Stimulated activated CD4-positive, alpha-beta T cell treated with anti-CD3 and anti-CD28 coated beads, Interleukin-15, amount 100 ng/mL, for 1 hour (primary cell): ENCODE measurements at places on chromosomes 3 and 15.
A peak's percentile ranks its signal among the peaks of the same experiment; 100 is the strongest.

GRCh38 chr3:3666664-3667063 lies 132.6 kb upstream of the LRRN1 start:
- no peak for DNase-seq

- no peak for DNase-seq
These were observed 50.5 kb upstream of the LRRFIP2 start for GRCh38 chr3:37224879-37225278.

- DNase-seq, result no peak
These were observed 85.3 kb upstream of the TNFAIP8L3 start for GRCh38 chr15:51180011-51180410.

- DNase-seq, result no peak
These were observed 592.4 kb downstream of the EPHA3 start for GRCh38 chr3:89699771-89700170.

DNA sequence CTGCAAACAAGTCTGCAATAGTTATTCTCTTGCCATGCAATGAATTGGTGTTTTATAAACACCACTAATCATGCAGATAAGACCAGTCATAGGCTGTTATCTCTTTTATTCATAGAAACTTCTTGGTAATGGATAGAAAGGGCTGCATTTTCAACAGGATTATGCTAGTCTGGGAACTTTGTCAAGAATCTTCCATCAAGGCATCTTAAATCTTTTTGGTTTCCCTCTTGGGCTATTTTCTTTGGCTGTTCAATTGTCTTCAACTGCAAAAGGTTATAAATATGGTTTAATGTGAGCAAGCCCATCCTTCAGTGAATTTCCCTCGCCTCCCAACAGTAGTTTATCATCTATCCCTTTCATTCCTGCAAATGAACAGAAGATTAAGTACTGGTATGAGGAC lies 59.0 kb upstream of the MINAR1 start:
- DNase-seq, result no peak

GRCh38 chr3:13595485-13595884 lies 46.6 kb downstream of the FBLN2 start:
- no peak for DNase-seq

DNA sequence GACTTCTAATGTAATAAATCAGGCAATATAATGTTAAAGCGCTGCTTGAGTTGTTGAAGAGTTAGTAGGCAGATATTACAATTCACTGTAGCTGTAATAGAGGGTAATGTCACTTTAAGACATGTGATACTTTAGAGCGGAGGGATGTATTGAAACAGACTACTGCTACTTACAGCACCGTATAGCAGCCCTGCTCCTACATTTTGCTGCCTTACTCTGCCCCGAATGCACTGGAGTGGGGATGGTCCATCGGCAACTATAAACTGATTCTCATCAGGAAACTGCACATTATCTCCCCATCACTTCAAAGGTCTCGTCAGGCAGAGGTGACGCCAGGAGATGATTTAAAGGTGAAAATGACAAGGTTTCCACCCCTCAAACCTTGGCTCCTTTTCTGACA lies 349.7 kb upstream of the SUCLG2 start:
- DNase-seq, result no peak

- DNase-seq, result no peak
These were observed 229.1 kb downstream of the CHST2 start for GRCh38 chr3:143348486-143349327.

DNA sequence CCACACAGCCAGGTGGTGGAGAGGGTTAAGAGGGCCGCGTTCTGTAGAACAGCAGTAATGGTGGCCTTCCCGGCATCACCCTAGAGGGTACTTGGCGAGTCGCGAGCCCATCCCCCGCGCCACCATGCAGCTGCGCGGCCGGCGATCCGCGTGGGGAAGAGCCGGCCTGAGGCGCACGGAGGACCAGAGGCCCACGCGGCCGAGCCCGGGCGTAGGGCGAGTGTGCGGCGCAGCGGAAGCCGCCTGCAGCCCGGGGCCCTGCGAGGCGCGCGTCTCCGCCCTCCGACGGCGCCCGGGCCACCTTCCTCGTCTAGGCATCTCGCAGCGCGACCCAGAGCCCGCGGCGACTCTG lies 423 bp downstream of the TKT start:
- DNase-seq, result peak; percentile 24

DNA sequence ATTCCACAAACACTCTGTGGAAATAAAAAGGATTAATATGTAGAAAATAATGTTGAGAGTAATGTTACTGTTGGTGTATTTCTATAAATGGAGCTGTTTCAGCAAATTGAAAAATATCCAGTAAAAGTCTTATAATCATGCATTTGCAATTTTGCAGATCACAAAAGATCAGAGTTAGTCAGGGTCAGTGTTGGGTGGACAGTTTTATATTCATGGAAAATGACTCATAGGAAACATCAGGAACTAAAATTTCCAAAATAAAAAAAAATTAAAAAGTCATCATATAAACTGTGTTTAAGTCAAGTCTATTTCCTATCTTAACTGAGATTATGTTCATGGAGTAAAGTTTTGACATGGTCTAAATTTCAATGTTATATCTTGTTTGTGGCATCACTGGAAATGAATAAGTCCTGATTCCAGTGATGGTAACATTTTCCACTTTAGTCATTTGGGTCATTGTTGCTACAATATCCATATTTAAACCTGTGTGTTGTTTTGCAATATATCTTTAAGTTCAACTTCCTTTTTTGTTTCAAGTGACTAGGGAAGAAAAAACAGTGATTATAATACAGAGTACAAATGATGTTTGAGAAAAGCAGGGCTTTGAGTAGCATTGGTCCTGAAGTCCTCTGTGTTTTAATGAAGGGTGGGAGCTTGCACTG lies 37.8 kb downstream of the MITF start:
- DNase-seq, result no peak

DNA sequence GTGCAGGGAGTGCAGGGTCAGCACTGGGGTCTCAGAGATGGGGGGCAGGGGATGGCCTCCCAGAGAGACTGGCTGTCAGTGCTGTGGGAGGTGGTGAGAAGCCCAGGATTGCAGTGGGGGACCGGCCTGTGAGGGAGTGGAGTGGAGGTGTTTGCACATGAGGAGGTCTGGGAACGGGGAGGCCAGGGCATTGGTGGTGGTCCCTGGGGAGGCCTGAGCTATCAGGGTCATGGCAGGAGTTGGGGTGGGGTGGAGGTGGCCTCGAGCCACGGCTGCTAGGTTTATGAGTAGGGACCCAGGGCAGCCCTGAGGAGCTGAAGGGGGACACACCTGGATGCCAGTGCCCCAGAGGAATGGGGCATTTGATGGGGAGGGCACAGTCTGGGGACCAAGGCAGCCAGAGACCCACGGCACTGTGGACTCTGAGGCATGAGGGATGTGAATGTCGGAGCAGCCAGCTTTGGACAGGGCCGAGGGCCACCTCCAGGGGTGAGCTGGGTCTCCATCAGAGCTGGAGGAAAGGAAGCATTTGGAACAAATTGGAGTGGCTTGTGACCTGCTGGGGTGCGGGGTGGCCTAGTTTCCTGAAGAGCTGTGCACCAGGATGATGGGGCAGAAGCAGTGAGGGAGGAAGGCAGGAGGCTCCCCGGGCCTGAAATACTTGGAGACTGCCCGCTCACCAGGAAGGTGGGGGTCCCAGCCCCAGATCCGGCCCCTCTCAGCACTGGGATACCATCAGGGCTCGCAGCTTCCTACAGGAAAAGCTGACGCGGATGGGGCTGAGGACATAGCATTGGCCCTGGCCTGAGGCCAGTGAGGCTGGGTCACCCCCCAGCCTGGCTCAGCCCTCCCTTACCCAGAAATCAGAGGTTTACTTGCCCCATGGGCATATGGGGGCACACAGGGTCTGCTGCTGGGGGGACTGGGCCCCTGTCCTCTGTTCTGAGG lies 9.5 kb upstream of the CSPG4 start:
- no peak for DNase-seq

GRCh38 chr3:194489736-194490612 lies 3.2 kb upstream of the ATP13A3 start:
- no peak for DNase-seq

DNA sequence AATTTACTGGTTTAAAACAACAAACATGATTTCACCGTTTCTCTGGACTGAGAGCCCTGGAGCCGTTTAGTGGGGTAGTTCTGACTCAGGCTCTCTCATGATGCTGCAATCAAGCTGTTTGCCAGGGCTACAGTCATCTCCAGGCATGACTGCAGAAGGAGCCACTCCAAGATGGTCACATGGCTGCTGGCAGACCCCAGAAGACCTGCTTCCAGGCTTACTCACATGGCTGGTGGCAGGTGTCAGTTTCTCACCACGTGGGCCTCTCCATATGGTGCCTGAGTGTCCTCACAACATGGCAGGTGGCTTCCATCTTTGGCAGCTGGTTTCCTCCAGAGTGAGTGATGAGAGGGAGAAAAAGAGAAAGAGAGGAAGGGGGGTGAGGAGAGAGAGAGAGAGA lies 378.3 kb upstream of the RGMA start:
- DNase-seq, result no peak

GRCh38 chr15:27214032-27214431 lies 243.1 kb downstream of the GABRG3 start:
- no peak for DNase-seq

DNA sequence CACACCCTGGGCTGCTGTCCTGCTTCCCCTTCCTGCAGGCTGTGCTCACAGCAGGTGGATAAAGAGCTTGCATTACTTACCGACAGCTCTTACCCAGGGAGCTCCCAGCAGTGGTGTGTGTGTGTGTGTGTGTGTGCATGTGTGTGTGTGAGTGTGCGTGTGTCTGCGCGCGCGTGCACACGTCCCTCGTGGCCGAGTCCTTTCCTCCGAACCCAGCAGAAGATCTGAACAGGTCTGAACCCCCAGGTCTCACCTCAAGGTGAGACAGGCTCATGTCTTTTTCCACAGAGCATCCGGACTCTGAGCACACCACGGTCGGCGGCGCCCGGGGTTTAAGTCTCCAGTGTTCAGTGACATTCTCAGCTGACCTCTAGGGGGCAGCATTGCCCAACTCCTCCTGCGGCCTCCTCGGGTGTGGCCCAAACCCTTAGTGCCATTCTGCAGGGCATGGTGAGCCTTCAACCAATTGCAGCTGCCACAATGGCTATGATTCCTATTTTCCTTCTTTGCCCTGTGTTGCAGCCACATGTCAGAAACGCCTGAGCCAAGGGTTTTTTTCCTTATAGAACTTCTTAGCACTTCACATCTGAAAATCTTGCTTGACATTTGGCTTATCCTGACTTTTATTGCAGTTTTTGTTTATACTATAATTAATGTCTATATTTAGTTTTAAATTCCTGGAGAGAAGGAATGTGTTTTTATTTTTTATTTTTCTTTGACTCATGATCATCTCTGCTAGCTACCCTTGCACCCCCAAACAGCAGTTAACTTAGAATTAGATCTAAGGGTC lies 64.1 kb upstream of the KLHL25 start:
- DNase-seq, result peak; percentile 51

GRCh38 chr15:67944010-67944641 lies 104.3 kb upstream of the RNU6-1 start:
- no peak for DNase-seq

DNA sequence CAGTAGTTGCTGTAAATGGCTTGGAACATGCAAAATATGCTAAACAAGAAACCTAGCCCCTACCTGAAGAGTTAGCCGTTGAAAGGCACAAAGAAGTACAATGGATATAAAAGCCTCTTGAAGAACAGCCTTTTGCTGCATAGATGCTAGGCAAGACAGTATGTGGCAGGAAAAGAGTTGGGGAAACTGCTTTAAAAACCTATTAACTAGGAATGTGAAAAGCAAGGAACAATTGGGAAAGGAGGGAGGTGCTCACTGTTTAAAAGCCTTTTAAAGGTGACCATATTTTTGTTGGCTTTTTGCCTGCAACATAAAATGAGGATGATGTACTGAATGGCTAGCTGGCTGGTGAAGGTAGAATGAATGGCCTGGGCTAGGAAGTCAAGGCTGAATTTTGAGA lies 24.5 kb upstream of the SOX2 start:
- DNase-seq, result no peak

GRCh38 chr15:78507831-78508160 lies 419 bp downstream of the HYKK start:
- no peak for DNase-seq

DNA sequence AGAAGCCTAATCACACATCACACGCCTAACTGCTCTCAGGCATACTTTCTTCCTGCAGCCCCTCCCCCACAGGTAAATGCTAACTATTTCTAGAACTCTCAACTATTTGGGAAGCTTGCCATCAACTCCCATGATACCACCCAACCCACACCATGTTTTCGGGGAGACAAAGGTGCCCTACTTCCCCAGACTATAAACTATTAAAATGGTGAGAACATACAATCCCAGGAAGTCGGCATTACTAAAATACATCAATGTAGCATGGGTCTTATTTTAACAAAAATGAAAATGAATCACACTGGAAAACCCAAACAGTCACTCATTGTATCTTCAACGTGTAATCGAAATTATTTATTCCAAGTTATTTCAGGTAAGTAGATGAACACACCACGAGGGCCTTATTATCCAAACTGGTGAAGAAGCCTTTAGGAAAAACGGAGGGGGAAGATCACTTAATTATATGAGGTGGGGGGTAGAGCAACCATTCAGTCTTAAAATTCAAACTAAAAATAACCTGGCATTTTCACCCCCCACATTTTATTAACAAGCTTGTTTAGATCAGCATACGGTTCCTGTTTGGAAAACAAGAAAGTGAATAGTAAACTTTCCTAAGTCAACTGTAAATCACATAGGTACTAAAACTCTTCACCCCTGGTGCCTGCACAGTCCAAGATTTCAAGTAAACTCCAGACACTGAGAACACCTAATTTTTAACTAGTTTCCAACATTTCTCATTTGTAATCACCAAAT lies 1.9 kb downstream of the TBL1XR1 start:
- DNase-seq, result no peak

- DNase-seq, result no peak
These were observed 190.3 kb downstream of the SATB1 start for GRCh38 chr3:18234717-18235335.

GRCh38 chr15:86382341-86382740 lies 302.7 kb downstream of the AGBL1 start:
- DNase-seq, result no peak

DNA sequence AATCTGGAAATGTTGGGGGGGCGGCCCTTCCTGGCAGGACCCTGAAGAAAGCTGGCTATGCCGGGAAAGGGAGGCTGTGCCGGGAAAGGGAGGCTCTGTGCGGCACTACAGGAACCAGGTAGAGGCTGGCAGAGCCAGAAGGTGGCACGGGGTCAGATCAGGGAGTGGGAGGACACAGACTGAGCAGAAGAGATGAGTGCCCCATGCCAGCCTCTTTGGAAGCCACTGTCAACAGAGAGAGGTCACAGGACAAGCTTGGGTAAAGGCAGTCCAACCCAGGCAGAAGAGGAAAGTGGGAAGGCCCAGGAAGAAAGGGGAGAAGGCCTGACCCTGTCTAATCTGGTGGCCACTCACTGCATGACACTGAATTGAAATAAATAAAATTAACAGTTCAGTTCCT lies 1.5 kb downstream of the C15orf62 start:
- DNase-seq, result no peak

GRCh38 chr3:28326458-28326926 lies 22.0 kb upstream of the ZCWPW2 start:
- DNase-seq, result no peak

- peak; percentile 26 for DNase-seq
These were observed 694 bp downstream of the ABTB1 start for GRCh38 chr3:127673191-127674100.
